ENCODE measurements at places on chromosomes 1 and 21.
A peak's percentile ranks its signal among the peaks of the same experiment; 100 is the strongest.

- no peak for DNase-seq
Measured at GRCh38 chr1:117759535-117759934, 153.7 kb downstream of the TENT5C start.

- DNase-seq = no peak
Measured at GRCh38 chr1:94688646-94689045, 131.5 kb upstream of the SLC44A3 start.

DNA sequence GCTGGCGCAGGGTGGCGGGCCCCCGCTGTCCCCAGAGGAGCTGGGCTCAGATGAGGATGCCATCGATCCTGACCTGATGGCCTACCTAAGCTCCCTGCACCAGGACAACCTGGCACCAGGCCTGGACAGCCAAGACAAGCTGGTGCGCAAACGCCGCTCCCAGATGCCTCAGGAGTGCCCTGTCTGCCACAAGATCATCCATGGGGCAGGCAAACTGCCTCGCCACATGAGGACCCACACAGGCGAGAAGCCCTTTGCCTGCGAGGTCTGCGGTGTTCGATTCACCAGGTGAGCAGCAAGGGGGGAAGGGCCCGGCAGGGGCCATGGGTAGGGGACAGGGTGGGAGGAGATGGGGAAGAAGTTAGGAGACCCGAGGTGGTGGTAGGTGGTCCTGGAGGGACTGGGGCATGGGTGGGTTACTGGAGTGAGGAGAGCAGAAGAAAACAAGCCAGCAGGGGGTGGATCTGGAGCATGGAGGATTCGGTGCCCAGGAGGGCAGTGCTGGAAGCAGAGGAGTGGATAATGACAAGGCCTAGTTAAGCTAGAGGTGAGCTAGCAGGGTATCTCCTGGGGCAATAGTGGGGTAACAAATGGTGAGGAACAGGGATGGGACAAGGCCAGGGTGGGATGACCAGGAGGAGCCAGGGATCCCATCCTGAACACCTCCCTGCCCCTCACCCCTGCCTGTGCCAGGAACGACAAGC, 13.1 kb downstream of the ZBTB7B start:
- no peak for DNase-seq

- peak; percentile 54 for DNase-seq
Measured at GRCh38 chr1:66641891-66642473, 108.0 kb downstream of the SGIP1 start.

- no peak for DNase-seq
Measured at GRCh38 chr1:81509594-81509993, 291.1 kb upstream of the ADGRL2 start.

GRCh38 chr1:61244114-61244513, 161.8 kb downstream of the NFIA start:
- DNase-seq = peak; percentile 7

- DNase-seq = no peak
Measured at GRCh38 chr21:33299181-33299752, 25.5 kb upstream of the IFNAR1 start.

All from EH (cell line).